ENCODE measurements at places on chromosomes 3 and 15.

DNA sequence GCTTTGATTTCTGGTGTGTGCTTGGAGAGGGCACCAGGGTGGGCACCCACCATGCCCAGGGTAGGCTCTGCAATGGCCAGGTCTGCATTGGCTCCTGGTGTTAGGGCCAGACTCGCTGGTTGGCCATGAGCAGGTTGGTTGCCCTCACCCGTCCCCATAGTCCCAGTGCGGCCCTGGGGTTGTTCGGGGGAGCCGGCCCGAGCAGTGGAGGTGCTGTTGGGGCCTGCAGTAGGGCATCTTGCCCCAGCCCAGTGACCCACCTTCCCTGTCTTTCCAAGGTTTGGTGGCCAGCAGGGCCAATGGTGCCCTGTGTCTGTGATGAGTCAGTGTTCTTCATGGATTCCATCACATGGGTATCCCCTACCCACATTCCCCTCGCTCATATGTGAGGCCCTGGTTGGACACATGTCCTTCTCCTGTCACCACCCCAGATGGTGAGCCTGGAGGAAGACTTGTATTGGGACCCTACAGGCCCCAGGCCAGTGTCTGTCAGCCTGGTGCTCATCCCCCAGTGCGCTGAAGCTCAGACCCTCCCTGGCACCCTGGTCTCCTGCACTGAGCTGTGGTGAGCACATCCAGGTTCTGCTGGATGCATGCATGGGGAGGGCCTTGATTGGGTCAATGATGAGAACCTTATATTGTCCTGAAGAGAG is 190.1 kb downstream of the UBE3A start:
- no peak overlapping the region for H3K4me3 ChIP-seq
- H3K36me3 ChIP-seq = no peaks in the 10 kb centered on the region
- H3K27ac ChIP-seq = no peak overlapping the region

DNA sequence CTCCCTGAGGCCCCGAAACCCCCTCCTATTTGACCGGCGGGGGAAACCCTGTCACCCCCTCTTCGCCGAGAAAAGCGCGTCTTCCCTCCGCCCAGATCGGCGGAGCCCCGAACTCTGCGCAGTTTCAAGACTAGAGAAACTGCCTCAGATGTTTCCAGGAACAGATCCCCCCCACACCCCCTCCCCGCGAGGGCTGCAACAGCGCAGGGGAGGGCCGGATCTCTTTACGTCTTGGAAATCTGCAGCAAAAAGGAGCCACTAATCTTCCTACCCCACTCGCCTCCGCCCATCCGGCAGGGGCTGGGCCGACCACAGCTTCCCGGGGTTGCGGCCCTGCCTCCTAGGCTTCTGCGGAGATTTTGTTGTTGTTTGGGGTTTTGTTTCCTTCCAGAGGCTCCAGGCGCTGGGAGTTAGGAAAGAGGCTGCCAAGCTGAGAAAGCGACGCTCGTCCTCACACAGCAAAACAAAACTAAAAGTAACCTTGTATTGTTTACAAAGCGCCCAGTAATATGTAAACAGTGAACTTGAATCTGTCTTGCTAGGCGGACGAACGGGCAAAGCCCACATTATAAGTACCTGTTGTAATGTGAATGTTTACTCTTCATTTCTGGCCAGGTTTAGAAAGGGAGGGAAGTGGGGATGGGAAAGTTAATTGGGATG is 2.2 kb downstream of the FOXB1 start:
- no peaks in the 10 kb centered on the region for H3K4me1 ChIP-seq
- peak overlapping the region; percentile 57 for H3K4me3 ChIP-seq
- peak; percentile 40 for DNase-seq
- H3K36me3 ChIP-seq = no peaks in the 10 kb centered on the region
- H3K27me3 ChIP-seq = peaks cover 86% of the 10 kb centered on the region

DNA sequence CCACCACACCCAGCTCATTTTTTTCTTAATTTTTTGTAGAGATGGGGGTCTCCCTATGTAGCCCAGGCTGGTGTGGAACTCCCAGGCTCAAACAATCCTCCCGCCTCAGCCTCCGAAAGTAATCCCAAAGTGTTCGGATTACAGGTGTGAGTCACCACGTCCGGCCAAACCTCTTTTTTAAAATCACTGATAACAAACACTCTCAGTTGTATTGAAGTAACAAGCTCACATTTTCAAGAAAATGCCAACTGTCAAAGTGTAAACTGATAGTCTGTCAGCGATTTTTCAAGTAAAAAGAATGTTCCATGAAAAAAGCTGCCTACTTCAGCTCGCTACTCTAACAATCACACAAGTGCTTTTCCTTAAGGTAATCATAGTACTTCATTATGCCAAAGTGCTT is 33.4 kb downstream of the UBXN7 start:
- no peaks in the 10 kb centered on the region for H3K4me1 ChIP-seq
- no peak for DNase-seq
- H3K27me3 ChIP-seq = no peaks in the 10 kb centered on the region
- H3K27ac ChIP-seq = no peak overlapping the region

- no peaks in the 10 kb centered on the region for H3K27me3 ChIP-seq
- DNase-seq = no peak
- peaks cover 20% of the 10 kb centered on the region for H3K36me3 ChIP-seq
- no peaks in the 10 kb centered on the region for H3K4me1 ChIP-seq
- no peak overlapping the region for H3K4me3 ChIP-seq
These were observed 42.4 kb downstream of the SEC22A start for GRCh38 chr3:123244128-123244527.

GRCh38 chr3:132381348-132381944 is 35.9 kb upstream of the DNAJC13 start:
- DNase-seq = no peak
- no peak overlapping the region for H3K27ac ChIP-seq
- H3K4me3 ChIP-seq = no peak overlapping the region
- H3K36me3 ChIP-seq = no peaks in the 10 kb centered on the region
- H3K4me1 ChIP-seq = no peaks in the 10 kb centered on the region

- no peak overlapping the region for H3K27ac ChIP-seq
- H3K4me3 ChIP-seq = no peak overlapping the region
- peaks cover 8% of the 10 kb centered on the region for H3K4me1 ChIP-seq
- H3K27me3 ChIP-seq = no peaks in the 10 kb centered on the region
- no peak for DNase-seq
- no peaks in the 10 kb centered on the region for H3K36me3 ChIP-seq
These were observed 273.1 kb downstream of the GABRG3 start for GRCh38 chr15:27244047-27244446.

DNA sequence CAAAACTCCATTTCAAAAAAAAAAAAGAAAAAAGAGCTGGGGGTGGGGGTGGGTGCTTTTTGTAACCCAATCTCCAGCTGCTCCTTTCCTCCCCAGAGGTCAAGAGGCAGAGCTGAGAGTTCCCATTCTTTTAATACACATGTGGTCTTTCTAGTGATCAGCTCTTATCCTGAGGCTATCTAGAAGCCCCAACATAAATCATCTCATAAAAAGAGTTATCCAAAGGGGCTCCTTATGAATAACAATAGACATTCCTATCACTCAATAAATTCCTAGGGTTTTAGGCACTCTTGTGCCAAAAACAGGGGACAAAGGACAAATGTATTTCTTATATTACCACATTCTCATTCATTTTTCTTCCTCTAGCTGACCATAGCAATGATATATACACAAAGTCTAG is 25.1 kb upstream of the GAP43 start:
- DNase-seq = no peak
- no peaks in the 10 kb centered on the region for H3K36me3 ChIP-seq
- no peaks in the 10 kb centered on the region for H3K27me3 ChIP-seq
- H3K4me1 ChIP-seq = no peaks in the 10 kb centered on the region
- H3K4me3 ChIP-seq = no peak overlapping the region

- H3K27ac ChIP-seq = peak overlapping the region; percentile 95
- no peaks in the 10 kb centered on the region for H3K27me3 ChIP-seq
- peak; percentile 52 for DNase-seq
- H3K4me1 ChIP-seq = peaks cover 5% of the 10 kb centered on the region
- H3K4me3 ChIP-seq = no peak overlapping the region
These were observed 175.2 kb upstream of the SOX14 start for GRCh38 chr3:137588871-137589270.

DNA sequence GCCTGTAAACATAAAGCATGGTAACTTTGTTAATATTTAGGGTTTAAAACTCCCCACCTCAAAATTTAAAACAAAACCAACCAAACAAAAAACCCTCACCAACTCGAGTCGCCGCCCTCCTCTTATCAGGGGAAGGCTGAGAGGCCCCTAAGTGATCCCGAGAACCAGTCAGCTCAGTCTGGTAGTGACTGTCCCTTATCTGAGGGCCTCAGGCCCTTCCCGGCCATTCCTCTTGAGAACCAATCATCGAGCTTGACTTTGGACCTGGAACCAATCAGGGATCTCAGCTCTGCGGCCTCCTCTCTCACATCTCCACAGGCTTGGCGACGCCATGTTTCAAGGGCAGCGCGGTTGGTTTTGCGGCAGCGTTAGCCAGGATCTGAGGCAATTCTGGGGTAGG is at the start of gene TERB2:
TSS of gene TERB2 (plus strand) at position 300 of the 400 bp plus-strand sequence. CDS start at position 332, 32 bp downstream.
- H3K4me3 ChIP-seq = no peak within 1 kb of the TSS
- H3K4me1 ChIP-seq = no peaks in the 10 kb centered on the region
- no peak for DNase-seq
- H3K27ac ChIP-seq = no peak within 1 kb of the TSS

GRCh38 chr3:134197681-134198261 is 52.9 kb downstream of the RYK start:
- H3K27me3 ChIP-seq = no peaks in the 10 kb centered on the region
- no peak overlapping the region for H3K4me3 ChIP-seq
- H3K27ac ChIP-seq = no peak overlapping the region
- H3K36me3 ChIP-seq = peaks cover 40% of the 10 kb centered on the region
- peaks cover 13% of the 10 kb centered on the region for H3K4me1 ChIP-seq
- peak; percentile 48 for DNase-seq

DNA sequence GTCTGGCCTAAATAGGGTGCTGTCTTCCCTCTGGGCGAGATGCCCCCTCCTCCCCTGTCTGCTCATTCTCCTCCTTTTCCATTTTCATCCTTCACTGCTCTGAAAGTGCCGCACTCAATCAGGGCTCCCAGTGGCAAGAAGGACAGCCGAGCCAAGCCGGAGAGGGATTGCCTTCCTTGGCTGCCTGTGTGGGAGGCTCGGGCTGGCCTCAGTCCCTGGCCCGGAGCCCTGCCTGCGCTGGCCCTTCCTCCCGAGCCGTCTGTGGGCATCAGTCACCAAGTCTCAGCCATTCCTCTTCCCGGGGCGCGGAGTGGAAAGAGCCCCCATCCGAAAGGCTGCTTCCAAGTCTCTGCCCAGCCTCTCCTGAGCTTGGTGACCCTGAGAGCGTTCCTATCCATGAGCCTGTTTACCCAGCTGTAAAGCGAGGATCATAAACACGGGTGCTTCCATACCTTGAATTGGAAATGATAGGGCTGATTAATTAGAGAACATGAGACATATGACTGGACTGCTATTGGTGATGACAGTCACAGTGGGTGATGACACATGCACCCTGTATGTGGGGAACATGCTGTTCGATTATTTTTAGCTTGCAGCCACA is 59.1 kb upstream of the TLE3 start:
- no peak overlapping the region for H3K4me3 ChIP-seq
- H3K27me3 ChIP-seq = no peaks in the 10 kb centered on the region
- H3K27ac ChIP-seq = peak overlapping the region; percentile 42
- H3K36me3 ChIP-seq = no peaks in the 10 kb centered on the region
- H3K4me1 ChIP-seq = peaks cover 9% of the 10 kb centered on the region

DNA sequence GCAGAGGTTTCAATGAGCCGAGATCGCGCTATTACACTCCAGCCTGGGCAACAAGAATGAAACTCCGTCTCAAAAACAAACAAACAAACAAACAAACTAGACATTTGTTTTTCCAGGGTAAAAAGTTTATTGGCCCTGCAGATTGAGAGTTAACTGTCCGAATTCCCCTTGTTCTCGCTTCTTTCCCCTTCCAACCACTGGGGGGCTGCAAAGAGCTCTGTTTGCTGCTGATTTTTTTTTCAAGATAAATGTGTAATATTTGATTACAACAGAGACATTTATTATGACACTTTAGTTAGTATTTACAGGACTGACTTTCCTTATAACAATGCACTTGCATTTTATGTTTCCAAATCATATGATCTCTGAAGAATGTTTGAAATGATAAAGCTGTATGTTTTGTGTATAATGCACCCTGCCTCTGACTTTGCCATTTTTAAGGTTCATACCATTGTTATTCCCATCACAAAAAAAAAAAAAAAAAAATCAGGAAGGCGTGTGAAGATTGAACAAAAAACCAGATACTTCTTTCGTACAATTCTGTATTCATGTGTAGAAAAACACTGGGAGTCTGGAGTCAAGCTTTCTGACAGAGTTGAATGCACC is 2.8 kb downstream of the CLSTN2 start:
- H3K27ac ChIP-seq = no peak overlapping the region
- DNase-seq = peak; percentile 59
- H3K36me3 ChIP-seq = no peaks in the 10 kb centered on the region
- peaks cover 16% of the 10 kb centered on the region for H3K4me1 ChIP-seq
- 0 out of 2 replicates have a peak, but pooled peaks cover 5% of the 10 kb centered on the region for H3K27me3 ChIP-seq

All from SK-N-SH (cell line).